ENCODE measurements at places on chromosomes 3 and 15.

- no peak for DNase-seq
Measured at GRCh38 chr3:95350049-95350448, 1287.2 kb downstream of the NSUN3 start.

DNA sequence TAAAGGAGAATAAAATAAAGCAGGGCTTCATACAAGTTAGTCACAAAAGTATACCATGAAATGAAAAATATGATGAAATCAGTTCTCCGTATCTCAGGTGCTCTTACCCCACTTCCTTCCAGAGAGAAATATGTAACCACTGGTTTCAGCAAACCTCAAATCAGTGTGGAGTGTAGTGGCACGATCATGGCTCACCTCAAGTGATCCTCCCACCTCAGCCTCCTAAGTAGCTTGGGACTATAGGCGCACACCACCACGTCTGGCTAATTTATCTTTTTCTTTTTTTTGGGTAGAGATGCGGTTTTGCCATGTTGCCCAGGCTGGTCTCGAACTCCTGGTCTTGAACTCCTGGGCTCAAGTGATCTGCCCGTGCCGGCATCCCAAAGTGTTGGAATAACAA lies 24.2 kb downstream of the DENND4A start:
- no peak for DNase-seq

DNA sequence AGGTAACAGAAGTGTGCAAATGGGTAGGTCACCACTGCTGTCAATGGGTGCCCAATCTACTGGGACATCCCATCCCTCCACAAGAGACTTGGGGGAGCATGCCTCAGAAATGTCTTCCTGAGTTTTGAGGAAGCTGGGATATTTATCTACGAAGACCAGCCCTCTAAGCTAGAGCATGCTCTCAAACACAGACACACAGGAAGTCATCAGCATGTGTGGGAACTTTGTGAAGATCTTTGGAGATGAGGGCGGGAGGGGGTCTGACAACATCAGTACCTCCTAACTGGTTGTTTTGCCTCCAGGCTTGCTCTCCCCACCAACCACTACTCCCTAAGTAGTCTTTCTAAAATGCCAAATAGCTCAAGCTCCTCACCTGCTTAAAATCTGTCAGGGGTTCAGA lies 3.5 kb upstream of the MEF2A start:
- DNase-seq = no peak

GRCh38 chr3:69691860-69692259 lies 47.4 kb upstream of the MITF start:
- no peak for DNase-seq

DNA sequence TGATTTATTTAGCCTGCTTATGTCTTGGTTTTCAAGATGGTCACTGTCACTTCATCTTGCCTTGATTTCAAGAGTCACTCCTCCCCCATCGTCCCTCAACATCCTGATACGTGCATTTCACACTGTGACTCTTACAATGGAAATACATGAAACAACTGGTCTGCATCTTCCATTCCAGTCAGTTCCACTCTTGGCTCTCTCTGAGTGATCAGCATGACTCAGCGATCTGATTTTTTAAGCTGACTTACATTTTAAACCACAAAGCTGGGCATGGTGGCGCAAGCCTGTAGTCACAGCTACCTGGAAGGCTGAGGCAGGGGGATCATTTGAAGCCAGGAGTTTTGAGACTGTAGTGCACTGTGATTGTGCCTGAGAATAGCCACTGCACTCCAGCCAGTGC lies 271.2 kb upstream of the ROPN1 start:
- no peak for DNase-seq

- DNase-seq = no peak
Measured at GRCh38 chr15:101718896-101719295, 5.4 kb downstream of the TARS3 start.

- no peak for DNase-seq
Measured at GRCh38 chr3:47102081-47102600, 61.8 kb downstream of the SETD2 start.

DNA sequence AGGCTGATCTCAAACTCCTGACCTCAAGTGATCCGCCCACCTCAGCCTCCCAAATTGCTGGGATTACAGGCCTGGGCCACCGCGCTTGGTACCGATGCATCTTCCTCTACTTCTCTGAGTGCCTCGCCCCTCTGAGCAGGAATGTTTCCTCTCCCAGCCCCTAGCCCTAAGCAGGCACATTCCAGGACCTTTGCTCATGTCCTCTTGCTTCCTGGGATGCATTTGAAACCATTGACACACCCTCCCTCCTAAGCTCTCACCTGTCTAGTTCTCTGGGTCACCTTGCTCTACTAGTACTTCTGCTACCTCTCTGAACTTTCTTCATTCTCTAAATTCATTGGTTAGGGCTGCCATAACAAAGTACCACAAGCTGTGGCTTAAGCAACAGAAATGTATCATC lies 17.9 kb upstream of the UACA start:
- DNase-seq = no peak

GRCh38 chr3:5505997-5506396 lies 318.5 kb downstream of the EDEM1 start:
- no peak for DNase-seq

GRCh38 chr3:136860541-136860940 lies 1.5 kb upstream of the NCK1 start:
- DNase-seq = no peak

DNA sequence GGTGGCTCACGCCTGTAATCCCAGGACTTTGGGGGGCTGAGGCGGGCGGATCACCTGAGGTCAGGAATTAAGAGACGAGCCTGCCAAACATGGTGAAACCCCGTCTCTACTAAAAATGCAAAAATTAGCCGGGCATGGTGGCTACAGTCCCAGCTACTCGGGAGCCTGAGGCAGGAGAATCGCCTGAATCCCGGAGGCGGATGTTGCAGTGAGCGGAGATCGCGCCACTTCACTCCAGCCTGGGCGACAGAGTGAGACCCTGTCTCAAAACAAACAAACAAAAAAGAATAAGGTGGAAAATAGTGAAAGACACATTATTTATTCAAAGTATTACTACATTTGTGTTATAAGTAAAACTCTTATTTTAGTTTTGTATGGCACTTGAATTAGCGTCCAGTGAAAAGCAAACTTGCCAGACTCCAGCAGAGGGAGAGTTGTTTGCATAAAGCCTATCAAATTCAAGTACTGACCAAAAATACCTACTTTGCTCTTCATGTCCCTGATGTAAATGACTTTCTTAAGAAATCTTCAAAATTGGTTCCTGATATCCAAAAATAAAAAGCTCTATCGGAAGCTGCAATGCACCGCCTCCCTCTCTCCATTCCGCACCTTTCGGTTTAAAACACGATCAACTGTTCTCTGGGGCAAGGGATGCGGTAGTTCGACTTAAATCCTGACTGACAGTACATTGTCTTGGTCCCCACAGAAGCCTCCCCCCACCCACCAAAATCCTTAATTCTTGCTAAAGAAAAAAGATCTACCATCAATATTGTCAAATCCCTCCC lies 1.2 kb downstream of the TRPM7 start:
- no peak for DNase-seq

DNA sequence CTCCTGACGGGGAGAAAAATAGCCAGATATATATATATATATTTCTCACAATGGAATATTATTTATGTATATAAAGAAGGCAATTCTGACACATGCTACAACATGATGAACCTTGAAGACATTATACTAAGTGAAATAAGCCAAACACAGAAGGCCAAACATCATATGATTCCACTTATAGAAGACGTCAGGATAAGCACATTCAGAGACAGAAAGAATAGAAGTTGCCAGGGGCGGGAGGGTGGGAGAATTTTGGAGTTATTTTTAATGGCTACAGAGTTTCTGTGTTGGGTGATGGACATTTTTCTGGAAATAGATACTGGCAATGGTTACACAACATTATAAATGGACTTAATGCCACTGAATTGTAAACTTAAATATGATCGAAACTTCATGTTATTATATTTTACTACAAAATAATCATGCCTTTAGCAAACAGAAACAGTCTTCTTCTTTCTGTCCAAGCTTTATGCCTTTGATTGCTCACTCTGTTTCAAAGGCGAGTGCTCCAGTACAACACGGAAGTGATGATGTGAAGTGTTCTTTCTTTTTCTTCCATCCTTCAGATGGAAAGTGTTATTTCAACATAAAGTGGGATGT lies 514.0 kb downstream of the OCA2 start:
- DNase-seq = no peak

DNA sequence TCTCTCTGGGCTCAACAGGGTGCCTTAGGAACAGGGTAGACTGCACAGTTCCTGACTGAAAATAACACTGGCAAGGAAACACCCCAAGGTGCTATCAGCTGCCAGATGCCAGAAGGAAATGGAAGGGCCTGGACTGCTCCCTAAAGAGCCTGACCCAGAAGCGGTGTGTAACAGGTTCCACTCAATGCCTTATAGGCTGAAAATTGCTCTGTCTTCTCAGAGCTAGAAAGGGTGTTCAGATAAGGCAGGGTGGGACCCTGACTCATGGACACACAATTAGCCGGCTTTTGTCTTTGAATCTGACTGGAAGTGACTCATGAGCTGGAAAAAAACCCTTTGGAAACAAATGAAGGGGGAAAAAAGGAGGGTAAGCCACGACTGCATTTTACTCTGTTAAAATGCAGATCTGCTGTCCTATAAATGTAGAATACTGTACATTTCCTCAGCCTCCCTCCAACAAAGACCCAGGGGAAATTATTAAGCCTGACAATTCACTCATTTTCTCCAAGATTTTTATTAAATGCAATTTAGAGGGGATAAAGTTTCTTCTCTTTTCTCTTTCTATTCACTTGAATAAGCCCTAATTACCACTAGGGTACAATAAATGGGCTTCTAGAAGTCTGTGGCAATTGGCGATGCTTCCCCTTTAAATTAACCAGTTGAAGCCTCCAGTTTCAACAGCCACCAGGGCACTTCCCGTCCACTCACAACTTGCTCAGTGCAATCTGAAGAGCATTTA lies 160.2 kb upstream of the TBL1XR1 start:
- DNase-seq = peak; percentile 16

GRCh38 chr3:124615896-124616543 lies 114.2 kb upstream of the UMPS start:
- DNase-seq = no peak

DNA sequence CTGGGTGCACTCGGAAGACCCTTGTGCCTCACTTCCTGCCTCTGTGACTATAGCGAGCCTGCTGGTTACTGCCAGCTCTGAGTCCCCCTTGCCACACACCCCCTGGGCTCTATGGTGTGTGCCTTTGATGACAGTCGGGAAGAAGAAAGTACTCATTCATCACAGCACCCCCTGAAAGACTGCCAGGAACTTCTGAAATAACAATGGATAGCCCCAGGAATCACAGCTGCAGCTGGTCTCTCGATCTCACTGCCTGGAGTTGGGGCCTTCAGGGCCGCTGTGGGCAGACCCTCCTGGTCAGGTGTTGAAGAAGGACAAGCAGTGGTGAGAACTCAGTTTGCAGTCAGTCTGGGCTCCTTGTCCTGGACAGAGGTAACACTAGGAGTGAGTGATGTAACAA lies 9.8 kb upstream of the RPP14 start:
- no peak for DNase-seq

DNA sequence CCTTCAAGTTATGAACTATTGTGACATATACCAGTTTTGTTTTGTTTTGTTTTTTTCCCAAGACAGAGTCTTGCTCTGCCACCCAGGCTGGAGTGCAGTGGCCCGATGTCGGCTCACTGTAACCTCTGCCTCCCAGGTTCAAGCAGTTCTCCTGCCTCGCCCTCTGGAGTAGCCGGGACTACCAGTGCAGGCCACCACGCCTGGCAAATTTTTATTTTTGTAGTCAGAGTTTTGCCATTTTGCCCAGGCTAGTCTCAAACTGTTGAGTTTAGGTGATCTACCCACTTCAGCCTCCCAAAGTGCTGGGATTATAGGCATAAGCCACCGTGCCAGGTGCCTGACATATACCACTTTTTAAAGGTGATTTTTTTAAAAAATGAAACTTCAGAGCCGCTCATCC lies 74.6 kb downstream of the ARRDC4 start:
- no peak for DNase-seq

GRCh38 chr3:147301781-147302180 lies 104.6 kb downstream of the ZIC4 start:
- DNase-seq = no peak

- no peak for DNase-seq
Measured at GRCh38 chr3:16595778-16596177, 9.4 kb downstream of the DAZL start.

- no peak for DNase-seq
Measured at GRCh38 chr3:58683466-58683865, 16.9 kb upstream of the FAM3D start.

GRCh38 chr3:103218146-103218545 lies 783.3 kb downstream of the ZPLD1 start:
- DNase-seq = no peak
